ENCODE measurements at places on chromosomes 6 and 20.

GRCh38 chr20:14536738-14537137 is 199.3 kb upstream of the FLRT3 start:
- DNase-seq = no peak

- DNase-seq = no peak
These were observed 82.3 kb downstream of the SYNE1 start for GRCh38 chr6:152554851-152555250.

- DNase-seq = no peak
These were observed 688 bp downstream of the COMMD7 start for GRCh38 chr20:32742322-32743236.

DNA sequence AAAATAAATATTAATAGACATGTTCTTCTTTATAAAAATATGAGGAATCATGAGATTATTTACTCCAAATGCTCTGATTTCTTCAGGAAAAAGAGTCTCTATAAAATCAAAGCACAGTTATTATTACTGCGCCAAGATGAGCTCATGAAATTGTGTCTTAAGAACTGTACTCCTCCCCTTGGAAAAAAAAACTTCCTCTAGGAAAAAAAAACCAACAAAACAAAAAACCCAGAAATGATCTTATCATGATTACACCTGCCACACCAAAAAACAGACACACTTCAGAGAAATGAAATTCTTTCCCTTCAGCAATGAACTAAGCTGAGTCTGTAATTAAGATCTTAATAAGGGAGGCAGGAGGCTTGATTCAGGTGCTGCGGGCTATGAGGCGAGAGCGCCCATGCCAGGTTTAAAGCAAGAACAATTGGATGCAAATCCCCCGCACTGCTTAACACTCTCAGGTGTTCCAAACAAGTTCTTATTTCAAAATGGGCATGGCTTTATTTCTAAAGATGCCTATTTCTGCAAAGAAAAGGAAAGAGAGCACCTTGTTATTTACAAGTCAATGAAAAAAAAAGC is 9.1 kb downstream of the NEDD9 start:
- no peak for DNase-seq

- no peak for DNase-seq
These were observed 41.1 kb downstream of the TOX2 start for GRCh38 chr20:43955750-43956191.

DNA sequence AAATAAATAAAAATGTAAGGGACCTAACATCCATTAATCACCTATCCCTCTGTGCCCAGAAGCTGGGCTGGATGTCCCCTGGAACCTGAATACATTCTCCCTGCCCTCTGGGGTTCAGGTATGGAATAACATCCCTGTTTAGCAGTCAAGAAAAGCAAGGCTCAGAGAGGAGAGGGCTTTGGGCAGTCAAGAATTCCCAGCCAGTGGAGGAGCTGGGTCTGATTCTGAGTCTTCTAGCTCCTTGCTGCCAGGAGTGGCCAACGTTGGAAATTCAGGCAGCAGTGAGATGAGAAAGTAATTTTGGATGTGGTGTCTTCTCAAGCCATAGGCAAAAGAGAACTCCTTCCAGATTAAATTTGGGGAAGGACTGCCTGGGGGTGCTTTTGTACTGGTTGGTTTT is 42.6 kb upstream of the ZNFX1 start:
- DNase-seq = no peak

DNA sequence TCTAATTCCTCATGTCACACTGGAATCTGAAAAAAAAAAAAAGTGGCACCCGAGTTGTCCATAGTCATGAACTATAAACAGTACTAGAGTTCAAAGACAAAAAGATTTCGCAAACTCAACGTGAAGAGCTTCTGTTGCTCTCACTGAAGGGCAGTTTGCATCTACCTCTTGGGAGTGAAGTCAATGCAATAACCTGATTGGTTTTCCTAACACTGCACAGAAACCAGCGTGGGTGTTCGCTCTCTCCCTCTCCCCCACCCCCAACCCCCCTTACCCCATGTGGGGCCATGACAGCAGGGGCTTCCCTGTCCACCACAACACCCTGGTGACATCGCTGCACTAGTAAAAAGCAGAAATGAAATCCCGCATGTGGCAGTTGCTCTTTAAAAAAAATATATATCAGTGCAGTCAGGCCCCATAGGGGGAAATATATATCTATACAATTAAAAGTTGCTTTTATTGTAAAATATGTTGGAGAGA is 66.9 kb downstream of the GMPR start:
- no peak for DNase-seq

DNA sequence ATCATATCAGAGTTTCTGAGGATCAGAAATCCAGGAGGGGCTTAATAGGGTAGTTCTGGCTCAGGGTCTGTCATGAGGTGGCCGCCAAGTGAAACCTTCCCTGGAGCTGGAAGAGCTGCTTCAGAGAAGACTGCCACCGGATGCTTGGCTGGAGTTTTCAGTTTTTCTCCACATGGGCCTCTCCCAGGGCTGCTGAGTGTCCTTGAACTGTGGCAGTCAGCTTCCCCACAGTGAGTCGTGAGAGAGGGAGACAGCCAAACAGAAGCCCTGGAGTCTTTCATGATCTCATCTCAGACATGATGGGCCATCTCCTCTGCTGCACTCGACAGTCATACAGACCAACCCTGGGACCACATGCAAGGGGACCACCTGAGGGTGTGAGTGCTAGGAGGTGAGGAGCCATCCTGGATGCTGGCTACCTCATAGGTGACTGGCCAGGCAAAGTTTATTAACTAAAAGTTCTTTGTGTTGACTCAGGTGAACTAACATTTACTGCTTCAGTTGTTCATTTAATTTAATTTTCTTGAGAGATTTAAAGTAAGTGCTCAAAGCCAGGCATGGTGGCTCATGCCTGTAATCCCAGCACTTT is 71.5 kb downstream of the SHLD1 start:
- no peak for DNase-seq

- DNase-seq = no peak
These were observed 213.1 kb downstream of the ATXN1 start for GRCh38 chr6:16548121-16548520.

DNA sequence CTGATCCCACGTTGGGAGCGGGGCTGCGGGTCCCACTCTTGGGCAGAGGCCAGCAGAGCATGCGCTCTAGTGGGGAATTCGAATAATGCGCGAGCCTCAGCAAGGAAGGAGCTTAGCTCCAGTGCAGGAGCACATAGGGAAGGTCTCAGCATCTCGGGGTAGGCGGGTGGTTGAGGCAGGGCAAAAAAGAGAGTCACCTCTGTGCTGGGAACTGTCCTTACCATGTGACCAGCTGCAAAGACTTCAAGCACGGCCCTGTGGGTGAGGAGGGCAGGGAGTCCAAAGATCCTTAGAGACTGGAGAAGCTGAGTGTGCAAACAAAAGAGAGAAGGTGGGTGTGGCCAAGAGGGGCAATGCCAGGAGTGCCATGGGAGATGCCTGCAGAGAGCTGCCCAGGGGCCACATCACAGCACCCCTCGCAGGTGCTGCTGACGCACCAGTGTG is 79.2 kb upstream of the CD93 start:
- DNase-seq = no peak

DNA sequence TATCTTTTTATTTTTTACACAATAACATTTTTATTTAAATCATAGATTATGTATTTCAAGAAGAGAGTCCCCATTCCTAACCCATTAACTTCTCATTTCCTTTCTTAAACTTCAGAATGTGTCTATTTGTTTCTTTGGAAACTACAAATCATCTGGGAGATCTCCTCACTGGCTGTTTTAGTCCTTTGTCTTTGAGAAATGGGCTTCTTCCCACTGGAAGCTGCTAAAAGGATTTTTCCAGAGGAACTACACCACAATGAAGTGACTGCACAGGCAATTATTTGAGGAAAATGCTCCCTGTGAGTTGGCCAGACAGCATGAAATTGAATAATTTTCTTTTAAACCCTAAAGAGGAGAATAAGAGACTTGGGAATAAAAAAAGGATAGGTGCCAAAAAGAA is 119.1 kb downstream of the TENT5A start:
- no peak for DNase-seq

DNA sequence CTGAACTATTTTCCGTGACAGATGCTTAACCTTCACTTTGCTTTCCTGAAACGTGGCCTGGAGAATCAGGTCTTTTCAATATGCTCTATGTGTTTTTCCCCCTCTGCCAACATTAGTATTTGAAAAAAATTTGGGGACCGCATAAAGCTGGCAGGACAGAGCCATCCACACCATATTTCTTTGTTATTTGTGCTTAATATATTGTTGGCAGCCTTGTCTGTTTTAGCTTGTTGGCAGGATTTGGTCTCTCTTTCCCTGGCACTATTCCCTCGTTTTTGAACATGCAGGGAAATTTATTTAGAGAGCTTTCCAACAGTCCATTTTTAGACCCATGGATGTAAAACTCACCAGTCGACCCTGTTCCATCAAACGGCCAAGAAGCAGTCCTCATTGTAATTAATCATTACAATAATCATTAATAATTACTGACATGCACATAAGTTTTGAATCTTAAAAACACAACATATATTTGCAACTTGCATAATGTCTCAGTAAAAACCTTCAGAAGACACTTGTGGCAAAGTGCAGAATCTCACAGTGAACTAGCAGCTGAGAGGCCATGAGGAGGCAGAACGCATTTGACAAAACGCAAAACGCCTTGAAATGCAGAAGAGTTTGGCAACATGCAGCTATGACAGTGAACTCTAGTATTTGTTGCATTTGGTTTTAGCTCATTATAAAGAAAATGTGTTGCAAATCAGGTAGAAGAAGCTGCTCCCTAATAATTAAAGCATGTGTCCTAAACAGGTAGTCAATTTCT is 514.2 kb downstream of the C6orf118 start:
- no peak for DNase-seq

- no peak for DNase-seq
These were observed 21.7 kb downstream of the UCKL1 start for GRCh38 chr20:63934271-63935068.

- no peak for DNase-seq
These were observed 45.8 kb upstream of the PAK5 start for GRCh38 chr20:9884666-9885065.

GRCh38 chr6:91443405-91443804 is 856.5 kb upstream of the MAP3K7 start:
- DNase-seq = no peak

DNA sequence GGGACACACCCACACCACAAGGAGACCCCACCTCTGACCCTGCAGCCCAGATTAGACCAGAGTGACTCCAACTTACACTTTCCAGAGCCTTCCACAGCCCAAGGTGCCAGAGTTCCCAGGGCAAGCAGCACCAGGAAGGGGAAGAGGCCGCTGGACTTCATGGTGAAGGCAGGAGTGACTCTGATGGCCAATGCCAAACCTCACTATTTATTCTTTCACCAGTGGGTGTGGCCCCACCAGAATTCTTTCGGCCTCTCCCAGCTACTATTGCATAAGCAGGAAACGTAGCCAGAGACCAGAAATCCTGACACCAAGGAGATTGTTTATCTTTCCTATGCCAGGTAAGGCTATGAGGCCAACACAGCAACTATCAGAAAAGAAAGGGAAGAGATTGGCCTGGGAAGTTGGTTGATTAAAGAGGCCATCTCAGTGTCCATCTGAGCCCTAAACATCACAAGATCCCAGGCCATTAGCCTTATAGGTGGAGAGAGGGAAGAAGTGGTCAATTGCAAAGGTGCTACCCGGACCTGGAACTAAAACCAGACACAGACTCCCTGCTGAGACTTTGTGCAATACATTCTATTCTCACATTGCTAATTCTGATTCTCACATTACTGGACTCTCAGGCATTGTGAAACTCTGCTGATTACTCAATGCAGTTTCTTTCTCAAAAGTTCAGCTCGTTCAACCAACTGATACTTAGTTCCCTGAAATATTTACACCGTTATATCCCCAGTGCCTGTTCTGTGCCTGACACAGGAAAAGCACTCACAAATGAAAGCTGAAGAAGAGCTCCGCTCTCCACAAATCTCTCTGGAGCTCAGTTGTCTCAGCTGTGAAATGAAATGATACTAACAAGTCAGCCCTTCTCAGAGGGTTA is at the start of gene SLPI:
Gene SLPI (minus strand): TSS at position 182 of the 880 bp plus-strand sequence. CDS start 21 bp downstream, at position 161.
- no peak for DNase-seq
